ENCODE measurements at places on chromosomes 2 and 18. TPM values are rescaled to one million over a fixed set of nuclear protein-coding genes. Genes with fewer than 3 reads are reported as not detected.

ITPRIPL1 gene
- total RNA-seq: 1.7 TPM

- no peak for DNase-seq
Measured at GRCh38 chr2:52117299-52117698, 1085.4 kb upstream of the NRXN1 start.

RNF125 gene
- total RNA-seq: 0.50 TPM

DNA sequence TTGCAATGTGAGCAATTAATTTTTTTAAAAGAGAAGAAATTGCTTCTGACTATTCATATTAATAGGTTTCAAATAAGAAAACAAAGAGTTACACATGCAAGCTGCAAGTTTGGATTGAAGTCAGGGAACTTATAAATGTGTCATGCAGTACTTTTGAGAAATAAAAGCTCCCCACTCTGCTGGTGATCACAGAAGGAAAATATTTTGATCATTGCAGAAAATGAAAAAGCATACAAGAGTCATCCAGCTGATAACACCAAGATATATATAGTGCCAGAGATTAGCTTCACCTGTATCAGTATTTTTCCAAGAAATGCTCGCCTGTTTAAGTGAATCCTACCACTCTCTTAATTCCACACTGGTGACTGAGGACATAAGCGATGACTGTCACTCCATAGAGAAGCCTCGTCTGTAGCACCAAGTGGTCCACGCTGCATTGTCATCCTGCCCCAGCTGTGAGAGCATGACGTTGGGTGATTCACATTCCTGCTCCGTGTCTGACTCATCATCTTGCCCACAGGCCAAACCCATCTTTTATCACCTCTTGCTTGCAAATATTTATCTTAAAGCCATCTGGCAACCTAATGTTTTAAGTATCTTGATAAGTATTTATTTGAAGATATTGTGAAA, 178.0 kb downstream of the ASXL3 start:
- DNase-seq: peak; percentile 21

DNA sequence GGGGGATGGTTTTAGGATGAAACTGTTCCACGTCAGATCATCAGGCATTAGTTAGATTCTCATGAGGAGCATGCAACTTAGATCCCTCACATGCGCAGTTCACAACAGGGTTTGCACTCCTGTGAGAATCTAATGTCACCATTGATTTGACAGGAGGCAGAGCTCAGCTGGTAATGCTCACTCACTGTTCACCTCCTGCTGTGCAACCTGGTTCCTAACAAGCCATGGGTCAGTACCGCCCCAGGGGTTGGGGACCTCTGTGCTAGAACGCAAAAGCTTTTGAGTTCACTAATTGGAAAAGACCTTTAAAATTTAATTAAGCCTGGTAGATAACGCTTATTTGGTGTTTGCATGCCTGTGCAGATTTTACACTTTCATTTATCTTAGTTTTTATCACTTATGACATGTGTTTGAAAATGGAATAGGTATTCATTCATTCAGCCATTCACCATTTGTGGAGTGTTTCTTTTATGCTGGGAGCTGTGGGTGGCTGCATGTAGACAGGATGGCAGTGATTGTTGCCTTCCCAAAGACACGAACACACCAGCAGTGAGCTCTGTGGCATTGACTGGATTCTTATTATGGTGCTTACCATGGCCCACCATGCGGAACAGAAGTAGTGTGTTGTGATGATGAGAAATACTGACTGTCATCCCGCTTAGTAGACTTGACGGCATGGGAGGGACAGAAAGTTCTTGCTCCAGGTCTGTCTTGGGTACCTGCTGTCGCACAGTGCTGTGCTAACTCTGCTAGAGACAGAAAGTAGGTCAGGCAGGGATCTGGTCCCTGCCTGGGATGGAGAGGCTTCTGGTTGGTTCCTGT, 6.4 kb downstream of the RAB31 start:
- no peak for DNase-seq

GRCh38 chr2:8583400-8584173, 98.3 kb upstream of the ID2 start:
- DNase-seq: peak; percentile 97

DNA sequence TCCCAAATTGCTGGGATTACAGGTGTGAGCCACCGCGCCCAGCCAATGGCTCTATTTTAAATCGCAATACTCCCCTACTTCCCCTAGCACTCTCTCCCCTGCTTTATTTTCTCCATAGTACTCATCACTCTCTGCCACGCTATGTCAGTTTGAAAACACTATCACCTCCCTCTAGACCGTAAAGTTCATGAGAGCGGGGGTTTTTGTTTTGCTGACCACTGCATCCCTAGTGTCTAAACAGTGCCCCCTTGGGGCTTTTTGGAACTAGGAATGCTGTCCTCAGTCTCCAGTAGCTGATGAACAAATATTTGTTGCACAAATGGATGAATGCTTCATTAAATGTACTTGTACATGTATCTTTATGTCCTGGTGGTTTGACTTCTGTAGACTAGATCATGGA, 44.1 kb downstream of the ATOH8 start:
- DNase-seq: no peak

GRCh38 chr18:79515331-79515730, 119.6 kb downstream of the NFATC1 start:
- no peak for DNase-seq

DNA sequence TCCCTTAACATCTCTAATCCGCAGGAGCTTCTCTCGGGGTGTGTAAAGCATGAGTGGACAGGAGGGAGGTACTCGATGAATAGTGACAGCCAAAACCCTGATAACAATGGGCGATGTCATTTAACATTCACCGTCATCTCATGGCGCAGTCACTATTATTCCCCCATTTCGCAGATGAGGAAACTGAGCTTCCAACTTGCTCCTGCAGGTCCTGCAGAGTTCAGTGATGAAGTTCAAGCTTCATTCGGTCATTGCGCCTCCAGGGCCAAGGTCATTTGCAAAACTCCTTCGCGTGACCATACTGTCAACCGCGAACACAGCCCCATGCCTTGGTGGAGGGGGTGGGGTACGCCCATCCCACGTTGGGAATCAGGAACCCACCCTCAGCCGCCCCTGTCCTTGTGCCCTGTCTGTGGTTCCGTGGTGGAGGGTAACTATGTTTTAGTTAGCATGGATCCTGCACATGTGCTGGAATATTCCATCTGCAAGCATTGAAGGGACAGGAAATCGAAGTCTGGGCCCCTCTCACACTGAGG, 215.5 kb downstream of the TFCP2L1 start:
- no peak for DNase-seq

DNA sequence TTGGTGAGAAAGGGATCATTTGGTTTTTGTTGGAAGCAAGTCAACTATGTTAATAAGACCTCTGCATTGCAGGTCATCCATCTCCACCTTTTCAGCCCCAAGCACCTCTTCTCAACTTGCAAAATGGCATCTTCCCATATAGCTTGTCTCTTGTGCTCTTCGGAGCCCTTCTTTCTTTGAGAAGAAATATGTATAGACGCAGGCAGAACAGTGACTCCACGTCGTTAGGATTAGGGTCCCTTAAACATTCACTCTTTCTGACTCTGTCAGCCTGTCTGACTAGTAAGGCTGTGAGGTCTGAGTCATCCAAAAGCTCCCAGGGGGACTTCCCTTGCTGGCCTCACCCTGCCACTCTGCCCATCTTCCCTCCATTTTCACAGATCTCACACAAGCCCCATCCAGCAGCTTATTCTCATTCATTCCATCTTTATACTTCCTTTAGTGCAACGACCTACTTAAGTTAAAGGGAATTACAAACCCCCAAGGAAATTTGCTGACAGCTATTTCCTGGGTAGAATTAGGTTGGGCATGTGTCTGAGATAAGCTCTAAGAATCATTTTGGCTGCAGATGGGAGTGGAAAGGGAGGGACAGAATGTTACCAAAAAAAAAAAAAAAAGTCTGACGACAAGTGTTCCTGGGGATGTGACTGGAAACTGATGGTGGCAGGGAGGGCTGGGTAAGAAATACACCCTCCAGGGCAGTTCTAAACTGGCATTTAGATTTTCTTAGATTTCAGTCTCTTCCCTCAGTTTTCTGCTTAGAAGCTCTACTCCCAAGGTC, 37.7 kb upstream of the MEX3C start:
- peak; percentile 63 for DNase-seq

GRCh38 chr2:200174433-200175216, 131.9 kb upstream of the SPATS2L start:
- DNase-seq: no peak

- no peak for DNase-seq
Measured at GRCh38 chr2:195562570-195563566, 94.2 kb upstream of the SLC39A10 start.

CRACDL gene
- 24.3 TPM for total RNA-seq

GRCh38 chr18:52394602-52395001, 54.6 kb downstream of the DCC start:
- no peak for DNase-seq

CASP10 gene
- total RNA-seq: 22.5 TPM

- no peak for DNase-seq
Measured at GRCh38 chr18:61896757-61897156, 4.0 kb upstream of the RNF152 start.

GRCh38 chr2:71555798-71556454, 102.6 kb downstream of the DYSF start:
- DNase-seq: no peak

DNA sequence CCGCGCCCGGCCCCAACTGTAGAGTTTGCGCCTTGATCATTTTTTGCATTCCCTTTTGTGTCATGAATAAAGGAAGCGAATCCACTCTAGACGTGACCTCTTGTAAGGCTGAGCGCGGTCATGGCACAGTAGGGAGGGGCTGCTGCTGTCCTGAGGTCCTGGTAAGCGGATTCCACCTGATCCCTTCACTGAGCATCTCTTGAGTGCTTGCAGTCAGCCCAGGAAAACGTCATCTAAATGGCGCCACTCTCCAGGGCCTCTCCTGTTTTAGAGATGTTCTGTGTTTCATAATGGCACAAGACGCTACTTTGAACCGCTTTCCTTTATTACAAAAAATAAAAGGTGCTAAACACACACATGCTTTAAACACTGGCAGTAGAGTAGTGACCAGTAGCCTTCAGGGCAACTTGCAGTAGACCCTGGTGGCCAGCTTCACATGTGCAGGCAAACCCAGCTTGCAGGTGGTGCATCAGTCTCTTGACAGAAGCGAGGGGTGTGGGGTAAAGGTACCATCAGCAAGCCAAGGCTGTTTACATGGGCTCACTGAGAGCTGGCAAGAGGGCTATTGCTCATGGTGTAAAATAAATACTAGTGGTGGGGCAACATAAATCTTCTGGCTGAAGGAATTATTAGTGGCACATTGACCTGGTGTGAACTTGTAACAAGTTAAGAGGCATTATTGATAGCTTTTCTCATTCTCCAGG, 43.0 kb upstream of the ACKR3 start:
- no peak for DNase-seq

DNA sequence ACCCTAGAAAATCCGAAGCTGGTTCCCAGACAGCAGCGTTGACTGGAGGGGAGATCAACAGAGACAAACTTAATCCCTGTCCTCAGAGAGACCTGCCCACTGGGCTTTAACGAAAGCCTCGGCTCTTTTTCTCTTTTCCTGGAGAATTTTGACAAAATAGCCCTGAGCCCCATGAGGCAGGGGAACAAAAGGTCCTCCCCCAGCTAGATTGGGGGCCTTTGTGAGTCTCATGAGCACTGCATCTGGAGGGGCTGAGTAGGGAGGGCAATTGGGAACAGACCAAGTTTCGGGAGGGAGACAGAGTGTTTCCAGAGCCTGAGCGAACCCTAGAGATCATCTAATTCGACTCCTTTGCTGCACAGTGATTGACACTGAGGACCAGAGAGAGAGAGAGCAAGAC, 123.9 kb upstream of the HAAO start:
- no peak for DNase-seq

DNA sequence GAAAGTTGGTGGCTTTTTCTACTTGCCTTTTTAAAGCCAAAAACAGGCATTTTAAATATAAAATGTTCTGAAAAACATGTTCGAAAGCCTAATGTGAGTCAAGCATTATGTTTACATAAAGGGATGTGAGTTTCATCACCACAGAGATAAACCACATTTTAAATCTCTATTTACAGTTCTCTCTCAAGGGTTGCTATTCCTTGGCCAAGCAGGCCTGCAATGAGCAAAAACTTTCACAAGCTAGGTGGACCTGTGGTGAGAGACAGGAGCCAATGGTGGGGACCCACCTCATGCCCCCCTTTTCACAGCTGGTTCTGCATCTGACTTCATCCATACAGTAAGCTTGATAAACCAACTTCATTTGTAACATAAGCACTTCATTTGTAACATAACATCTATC, 65.1 kb downstream of the CUL3 start:
- no peak for DNase-seq

GRCh38 chr2:195613922-195614321, 43.1 kb upstream of the SLC39A10 start:
- DNase-seq: no peak

- no peak for DNase-seq
Measured at GRCh38 chr2:230643576-230644291, 68.9 kb upstream of the CAB39 start.

GRCh38 chr2:86300496-86300895, 36.9 kb downstream of the REEP1 start:
- no peak for DNase-seq

PTH2R gene
- 0.71 TPM for total RNA-seq

CNDP2 gene
- 312 TPM for total RNA-seq

DNA sequence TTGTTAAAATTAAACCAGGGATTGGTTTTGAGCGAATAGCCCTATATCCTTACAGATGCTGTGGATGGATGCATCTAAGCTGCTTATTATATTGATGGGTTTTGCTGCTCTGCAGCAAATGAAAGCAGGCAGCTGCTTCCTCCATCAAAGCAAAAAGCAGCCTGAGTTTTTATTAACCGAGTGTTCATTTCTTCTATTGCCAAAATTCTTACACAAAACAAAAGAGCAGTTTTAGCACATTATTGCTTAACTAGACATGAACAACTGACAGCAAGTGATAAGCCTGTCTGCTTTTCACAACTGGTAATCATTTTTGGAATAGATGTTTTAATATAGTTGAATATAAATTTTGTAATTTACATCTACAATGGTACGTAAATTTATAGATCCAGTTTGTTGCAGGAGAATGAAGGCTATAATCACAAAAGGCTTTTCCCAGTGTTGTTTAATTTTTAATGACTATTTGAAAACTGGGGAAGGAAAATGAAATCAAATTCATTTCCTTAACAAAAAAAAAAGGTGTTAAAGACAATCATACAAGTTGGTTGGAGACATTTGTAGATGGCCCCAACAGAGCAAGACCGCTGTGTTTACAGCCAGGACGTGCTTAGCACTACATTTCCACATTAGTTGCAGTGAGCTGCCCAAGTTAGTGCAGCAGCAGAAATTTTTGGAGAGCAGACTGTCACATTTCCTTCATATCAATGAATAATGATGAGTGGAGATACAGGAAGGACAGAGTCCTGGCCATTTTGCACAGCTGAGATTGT, 253.6 kb upstream of the SIX3 start:
- DNase-seq: no peak

GRCh38 chr18:478681-479080, 21.8 kb downstream of the COLEC12 start:
- no peak for DNase-seq

DNA sequence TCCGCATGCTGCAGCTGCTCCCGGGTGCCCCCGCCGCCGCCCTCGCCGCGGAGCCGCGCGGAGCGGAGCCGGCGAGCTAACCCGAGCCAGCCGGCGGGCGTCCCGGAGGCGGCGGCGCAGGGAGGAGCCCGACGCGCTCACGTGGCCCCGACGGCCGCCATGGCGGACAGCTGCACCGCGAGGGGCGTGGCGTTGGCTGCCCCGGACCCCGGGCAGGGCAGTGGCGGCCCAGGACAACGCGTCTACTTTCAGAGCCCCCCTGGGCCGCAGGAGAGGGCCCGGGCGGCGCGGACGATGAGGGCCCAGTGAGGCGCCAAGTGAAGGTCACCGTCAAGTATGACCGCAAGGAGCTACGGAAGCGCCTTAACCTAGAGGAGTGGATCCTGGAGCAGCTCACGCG, 30.0 kb upstream of the CCNYL1 start:
- DNase-seq: peak; percentile 39

BABAM2 gene
- 43.5 TPM for total RNA-seq

All from Calu3 (cell line).